ENCODE measurements at places on chromosomes 16 and 17.

DNA sequence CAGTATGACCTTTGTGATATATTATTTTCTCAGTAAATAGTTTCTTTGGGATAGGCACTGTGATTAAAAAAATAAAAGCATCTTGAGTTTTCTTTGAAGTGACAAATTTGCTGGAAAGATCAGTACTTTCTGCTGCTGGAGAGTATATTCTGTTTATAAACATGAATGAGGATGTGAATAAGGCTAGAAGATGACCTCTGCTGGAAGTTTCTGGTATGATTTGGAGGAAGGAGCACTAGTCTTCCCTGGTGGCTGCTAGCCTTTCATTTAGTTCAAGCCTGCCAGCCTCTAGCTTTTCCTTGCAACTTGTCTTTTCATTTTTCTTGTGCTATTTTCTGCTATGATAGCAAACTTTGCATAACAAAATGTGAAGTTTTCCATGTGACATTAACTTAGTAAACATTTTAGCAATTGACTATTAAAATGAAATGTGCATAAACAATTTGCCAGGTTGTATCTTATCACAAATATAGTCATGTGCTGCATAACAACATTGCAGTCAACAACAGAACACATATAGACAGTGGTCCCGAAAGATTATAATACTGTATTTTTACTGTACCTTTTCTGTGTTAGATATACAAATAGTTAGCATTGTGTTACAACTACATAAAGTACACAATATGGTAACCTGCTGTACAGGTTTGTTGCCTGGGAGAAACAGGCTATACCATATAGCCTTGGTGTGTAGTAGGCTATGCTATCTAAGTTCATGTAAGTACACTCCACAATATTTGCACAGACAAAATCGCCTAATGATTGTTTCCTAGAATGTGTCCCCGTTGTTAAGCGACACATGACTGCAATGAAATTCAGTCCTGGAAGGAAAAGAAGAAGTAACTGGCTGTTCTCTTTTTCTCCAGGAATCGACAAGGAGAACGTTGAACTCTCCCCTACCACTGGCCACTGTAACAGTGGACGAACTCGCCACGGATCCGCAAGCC lies 18.1 kb upstream of the RAB11FIP4 start:
- no peak for DNase-seq

DNA sequence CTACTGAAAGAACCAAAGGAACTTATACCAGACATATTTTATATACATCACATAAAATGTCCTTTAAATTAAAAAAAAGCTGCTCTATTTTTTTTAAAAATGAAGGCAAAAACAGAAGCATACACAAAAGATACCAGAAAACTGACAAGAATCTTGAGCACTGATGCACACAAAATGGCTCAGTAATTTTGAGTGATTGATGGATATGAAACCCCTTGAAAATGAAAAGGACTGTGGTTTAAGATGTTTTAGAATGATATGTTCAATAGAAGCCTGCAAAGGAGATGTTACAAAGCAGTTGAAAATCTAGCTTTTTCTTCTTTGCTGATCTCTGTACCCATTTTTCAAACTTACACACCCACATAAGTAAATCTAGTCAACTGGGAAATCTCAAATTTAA lies 2.7 kb downstream of the C16orf87 start:
- DNase-seq: no peak

DNA sequence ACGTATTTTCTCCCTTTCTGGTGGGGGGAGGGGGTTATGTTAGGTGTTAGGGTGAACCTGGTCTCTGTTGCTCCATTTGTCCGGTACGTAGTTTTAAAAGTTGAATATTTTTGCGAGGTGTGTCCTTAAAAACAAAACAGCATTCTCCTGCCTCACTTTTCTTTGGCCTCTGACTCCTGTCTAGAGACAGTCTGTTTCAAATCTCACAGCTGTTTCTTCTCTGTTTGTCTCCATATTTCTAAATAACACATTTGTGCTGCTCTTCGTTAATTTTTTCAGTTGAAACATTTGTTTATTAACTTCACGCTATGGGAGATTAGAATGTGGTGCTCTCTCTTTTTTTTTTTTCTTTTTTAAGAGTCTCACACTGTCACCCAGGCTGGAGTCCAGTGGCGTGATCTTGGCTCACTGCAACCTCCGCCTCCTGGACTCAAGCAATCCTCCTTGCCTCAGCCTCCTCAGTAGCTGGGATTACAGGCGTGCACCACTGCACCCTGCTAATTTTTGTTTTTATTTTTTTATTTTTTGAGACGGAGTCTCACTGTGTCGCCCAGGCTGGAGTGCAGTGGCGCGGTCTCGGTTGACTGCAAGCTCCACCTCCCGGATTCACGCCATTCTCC lies 31.7 kb downstream of the RPA1 start:
- DNase-seq: no peak

GRCh38 chr17:63976702-63977101 lies 4.0 kb upstream of the SCN4A start:
- no peak for DNase-seq

DNA sequence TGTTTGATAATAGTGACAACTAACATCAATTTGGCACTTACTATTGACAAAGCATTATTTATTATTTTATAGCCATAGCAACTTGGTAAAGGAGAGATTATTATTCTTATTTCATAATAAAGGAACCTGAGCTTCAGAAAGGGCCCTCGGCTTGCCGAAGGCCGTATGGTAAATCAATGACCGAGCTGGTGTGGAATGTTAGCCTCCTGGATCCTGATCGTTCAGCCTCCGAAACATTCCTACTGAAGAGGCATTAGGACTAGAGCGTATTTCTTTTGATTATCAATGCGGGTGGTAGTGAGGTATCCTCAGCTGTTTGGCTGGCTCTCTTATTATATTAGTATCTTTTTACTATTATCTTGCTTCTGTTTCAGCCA lies 199.3 kb upstream of the TBX2 start:
- DNase-seq: no peak
